Stimulated activated CD4-positive, alpha-beta T cell treated with anti-CD3 and anti-CD28 coated beads, Interleukin-2, amount 100 ng/mL, for 24 hours (primary cell): ENCODE measurements at places on chromosomes 6 and 20.
A peak's percentile ranks its signal among the peaks of the same experiment; 100 is the strongest.

DNA sequence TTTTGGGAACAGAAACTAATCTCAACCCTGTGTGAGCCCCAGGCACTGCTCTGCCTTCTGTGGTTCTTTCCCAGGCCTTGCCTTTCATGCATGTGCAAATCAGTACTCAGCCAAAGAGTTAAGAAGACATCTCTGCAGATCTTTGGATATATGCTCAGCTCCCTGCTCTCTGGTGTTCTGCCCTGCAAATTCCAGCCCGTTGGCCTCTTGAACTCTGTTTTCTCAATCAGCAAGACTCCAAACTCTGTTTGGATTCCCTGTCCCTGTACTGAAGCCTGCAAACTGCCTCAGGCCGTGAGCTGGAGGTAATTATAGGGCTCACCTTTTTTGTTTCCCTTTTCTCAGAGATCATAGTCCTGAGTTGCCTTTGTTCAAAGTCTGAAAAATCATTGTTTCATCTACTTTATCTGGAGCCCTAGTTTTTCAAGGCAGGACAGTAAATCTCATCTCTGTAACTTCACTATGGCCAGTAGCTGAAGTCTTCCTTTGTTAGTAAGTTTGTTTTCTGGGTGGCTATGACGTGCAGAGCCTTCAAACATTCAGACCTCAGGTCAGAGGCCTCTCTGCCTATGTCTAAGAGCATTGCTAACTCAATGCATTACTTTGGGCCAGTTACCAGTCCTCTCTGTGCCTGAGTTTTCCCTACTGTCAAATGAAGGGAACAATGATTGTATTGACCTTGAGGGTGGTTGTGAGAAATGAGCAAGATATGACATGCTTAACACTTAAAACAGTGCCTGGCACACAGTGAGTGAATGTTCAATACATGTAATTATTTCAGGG lies 15.9 kb upstream of the MDFI start:
- DNase-seq, result no peak

- no peak for DNase-seq
These were observed 76.9 kb downstream of the FIG4 start for GRCh38 chr6:109767961-109768360.

- DNase-seq, result peak; percentile 21
These were observed 1.8 kb downstream of the GJA1 start for GRCh38 chr6:121436960-121437850.

DNA sequence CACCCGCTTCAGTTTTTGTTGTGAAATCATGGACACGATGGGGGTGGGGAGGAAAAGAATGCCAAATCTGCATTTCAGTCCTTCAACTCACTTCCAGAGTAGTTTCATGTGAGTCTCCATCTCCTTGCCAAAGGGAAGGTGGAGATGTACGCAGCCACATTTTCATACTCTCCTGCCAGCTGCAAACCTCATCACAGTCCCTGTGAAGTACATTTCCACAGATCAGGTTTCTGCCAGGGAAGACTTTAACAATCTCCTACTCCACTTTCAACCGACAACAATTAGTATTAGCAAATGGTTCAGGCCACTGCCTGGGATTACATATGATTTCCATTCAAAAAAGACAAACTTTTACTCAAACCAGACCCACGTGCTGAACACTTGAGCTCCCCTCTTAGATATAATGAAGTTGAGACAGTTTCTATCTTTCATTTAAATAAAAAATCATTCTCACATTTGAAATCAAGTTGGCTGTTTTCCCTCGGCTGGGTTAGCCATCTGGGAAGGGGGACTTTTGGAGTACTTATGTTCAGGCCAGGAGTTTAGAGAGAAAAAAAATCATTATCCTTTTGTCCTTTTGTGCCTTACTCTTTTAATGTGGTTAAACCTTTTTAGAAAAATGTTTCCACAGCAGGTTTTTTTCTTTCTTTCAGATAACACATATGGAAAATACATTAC lies 51.0 kb upstream of the CEP162 start:
- no peak for DNase-seq

DNA sequence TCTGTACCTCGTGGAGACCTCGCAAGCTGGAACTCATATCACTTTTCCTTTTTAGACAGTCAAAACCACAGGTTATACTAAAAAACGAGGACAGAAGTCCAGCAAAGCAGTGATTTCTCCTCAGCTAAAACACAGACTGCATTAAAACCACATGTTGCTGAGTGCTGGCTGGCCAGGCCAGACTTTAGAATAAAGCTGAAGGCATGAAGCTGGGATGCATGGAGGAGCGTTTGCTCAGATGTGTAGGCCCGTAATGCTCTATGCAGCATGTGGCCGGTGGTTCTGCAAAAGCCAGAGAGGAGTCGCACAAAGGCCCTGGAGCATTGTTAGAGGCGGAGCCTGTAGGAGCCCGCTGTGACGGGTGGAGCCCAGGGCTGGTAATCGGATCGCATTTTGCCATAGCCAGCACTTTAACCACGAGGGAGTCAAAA lies 83.6 kb downstream of the SMOC2 start:
- no peak for DNase-seq

DNA sequence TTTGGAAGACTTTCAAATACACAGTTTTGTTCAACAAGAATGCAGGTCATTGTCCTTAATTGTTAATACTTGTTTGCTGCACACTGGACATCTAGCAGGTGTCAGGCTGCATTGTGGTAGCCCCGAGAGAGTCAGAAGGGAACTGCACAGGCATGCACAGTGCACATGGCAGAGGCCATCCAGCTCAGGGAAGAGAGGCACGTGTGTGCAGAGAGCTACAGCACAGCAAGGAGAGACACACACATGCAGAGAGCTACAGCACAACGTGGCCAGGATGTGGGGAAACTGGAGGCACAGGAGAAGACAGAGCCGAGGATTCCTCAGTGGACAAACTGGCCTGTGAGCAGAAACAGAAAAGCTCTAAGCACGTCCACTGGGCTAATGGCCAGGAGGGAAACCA lies 272.0 kb downstream of the SMOC2 start:
- no peak for DNase-seq

DNA sequence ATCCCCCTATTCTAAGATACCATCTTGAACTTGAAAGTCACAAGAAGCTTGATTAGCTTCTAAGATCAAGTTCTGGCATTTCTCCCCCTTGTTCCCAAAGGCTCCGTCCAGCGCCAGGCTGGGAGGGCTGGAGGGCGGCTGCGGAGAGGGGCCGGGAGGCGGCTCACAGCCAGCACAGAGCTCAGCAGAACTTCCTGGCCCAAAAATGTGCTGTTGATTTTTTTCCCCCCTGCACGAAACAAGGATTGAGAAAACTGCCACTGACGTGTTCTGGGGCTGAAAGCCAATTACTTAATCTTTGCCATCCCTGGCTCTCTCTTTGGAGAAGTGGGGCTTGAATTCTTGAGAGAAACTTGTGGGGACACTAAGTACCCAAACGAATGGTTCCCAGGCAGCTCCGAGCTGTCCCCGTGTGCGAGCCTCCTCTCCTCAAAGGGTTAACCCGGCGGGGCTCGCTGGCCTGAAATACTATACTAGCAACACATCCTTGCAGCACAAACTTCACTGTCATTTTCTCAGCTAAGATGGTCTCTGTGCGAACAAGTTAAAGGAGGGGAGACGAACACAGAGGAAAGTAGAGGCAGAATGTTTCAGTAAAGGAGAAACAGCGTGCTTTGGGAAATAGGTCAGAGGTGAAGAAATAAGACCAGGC lies 452 bp downstream of the TRAF3IP2 start:
- peak; percentile 26 for DNase-seq

DNA sequence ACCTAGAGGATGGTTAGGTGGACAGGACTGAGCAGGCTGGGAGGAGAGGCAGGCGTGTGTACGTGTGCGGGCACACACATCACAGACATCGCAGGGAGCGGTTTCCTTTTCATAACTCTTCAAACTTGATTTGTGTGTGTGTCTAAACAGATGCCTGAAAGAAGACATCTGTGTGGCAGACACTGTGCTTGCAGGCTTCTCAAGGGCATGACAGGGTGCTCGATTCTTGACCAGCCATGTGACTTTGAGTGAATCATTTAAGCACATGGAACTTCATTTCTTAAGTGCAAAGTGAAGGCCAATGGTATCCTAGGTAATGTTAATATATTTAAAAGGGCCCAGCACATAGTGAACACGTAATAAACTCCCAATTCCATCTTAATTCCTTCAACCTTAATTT lies 186.5 kb downstream of the SCP2D1 start:
- DNase-seq, result no peak

- DNase-seq, result no peak
These were observed 18.9 kb upstream of the MOCS1 start for GRCh38 chr6:39953076-39953618.

DNA sequence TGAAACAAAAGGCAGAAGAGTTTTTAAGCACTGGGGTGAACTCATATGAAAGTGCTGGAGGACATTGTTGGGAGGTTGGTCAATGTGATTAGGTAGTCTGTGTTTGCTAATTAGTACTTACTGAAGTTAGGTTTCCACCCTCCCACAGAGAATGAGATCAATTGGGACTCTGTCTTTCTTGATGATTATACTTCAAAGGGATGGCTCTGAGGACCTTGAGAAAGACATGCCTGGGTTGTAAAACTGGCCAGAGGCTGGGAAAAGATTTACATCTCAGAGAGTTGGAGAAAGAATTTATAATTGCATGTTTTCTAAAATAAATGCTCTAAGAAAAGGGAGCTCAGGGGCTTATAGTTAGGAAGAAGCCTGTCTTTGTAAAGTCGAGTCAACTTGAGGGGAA lies 74.0 kb downstream of the CD109 start:
- no peak for DNase-seq

- no peak for DNase-seq
These were observed 182.9 kb downstream of the MCHR2 start for GRCh38 chr6:99810942-99811620.

GRCh38 chr6:38118791-38119365 lies 299.4 kb downstream of the ZFAND3 start:
- DNase-seq, result no peak

DNA sequence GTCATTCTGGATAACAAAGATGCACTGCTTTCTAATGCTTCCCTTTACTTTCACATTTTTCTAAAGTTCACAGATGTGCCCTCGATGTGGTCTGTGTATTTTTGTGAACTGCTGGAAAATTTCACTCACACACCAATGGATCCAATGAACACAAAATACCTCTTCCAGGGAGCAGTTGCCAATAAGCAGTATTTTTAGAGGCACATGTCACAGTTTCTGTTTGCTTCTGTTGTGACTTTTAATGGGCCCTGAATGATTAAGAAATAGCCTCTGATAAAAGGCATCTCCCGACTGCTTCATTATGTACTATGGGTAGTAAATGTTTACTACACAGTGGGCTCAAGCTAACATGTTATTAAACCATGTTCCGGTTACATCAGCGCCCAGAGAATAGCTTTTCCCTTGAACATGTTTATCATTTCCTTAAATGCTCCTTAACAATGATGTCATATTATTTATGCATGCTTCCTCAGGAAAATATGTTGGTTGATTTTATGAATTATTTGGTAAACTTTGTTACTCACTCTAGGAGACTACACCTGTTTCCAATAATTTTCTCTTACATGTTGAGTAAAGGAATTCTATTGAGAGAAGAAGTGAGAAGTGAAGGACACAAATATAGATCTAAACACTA lies 188.0 kb downstream of the KCNQ5 start:
- no peak for DNase-seq

DNA sequence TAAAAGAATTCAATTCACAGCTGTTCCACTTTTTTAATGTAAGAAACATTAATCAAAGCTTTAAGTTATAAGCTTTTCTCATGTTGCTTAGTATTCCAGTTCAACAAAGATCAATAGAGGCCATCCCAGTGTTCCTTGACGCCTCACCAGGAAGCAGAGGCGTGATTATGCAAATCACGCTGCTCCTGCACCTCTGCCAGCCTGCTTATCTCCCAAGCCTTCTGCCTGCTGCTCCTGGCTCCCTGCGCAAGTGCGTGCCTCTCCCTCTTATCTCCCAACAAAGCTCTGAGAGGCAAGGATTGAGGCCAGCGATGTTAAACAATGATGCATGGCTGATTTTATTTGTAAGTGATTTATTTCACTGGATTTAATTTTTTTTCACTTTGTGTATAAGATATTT lies 42.8 kb downstream of the INSM1 start:
- no peak for DNase-seq

GRCh38 chr6:11317885-11318771 lies 85.7 kb upstream of the NEDD9 start:
- peak; percentile 73 for DNase-seq

DNA sequence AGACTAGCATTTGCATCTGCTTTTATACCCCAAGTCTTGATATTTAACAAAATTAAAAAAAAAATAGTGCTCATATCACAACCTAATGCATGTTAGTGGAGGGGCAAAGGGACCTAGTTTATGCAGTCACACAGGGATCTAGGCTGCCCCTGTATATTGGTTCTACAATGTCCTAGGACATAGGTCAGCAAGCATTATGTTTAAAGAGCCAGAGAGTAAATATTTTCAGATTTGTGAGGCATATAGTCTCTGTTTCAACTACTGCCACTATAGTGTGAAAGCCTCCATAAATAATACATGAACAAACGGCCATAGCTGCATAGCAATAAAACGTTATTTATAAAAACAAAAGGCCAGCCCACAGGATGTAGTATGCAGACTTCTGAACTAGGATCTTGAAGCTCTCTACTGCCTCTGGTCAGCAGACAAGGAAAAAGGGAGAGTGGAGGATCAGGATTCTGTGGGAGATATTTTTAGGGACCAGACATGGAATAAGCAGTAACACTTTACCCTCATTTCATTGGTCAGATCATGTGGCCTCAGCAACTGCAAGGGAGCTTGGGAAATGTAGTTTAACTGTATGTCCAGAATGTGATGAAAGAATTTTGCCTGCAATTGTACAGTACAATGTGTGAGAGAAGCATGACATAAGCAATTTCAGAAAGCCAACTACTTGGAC lies 414.2 kb upstream of the SPTLC3 start:
- DNase-seq, result no peak

DNA sequence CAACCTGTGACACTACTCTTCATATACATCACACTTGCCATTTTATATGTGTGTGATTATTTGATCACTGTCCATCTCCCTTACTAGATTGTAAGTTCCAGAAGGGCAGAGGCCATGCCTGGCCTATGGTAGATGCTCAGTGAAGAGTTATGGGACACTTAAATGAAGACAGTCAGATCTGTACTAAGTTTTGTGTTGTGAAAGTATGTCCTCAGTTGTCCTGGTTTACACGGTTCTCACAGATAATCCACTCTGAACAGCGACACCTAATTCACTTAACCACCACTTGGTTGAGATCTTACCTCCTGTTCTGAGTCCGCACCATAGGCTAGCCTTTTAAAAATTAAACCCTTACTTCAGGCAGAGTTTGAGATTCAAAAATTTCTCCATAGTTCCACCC lies 434.1 kb upstream of the SOX4 start:
- no peak for DNase-seq

DNA sequence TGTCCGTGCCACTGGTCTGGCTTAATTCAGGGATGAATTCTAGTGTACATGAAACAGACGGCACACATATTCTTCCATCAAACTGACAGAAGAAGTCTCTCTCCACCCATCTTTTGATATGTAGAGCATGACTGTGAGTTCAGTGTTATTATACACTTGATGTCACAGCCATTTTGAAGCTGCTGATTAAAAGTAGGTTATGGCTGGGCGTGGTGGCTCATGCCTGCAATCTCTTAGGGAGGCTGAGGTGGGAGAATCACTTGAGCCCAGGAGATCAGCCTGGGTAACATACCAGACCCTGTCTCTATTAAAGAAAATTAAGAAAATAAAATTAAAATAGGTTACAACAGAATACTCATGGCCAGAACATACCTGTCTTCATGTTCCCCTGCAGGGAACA lies 20.7 kb downstream of the C6orf15 start:
- DNase-seq, result no peak
